ENCODE measurements at places on chromosomes 3 and 15. TPM values are rescaled to one million over a fixed set of nuclear protein-coding genes. Genes with fewer than 3 reads are reported as not detected.

GRCh38 chr15:100913961-100914360 lies 5.2 kb upstream of the LRRK1 start:
- H3K27ac ChIP-seq: no peak overlapping the region
- no peaks in the 10 kb centered on the region for H3K36me3 ChIP-seq
- peaks cover 3% of the 10 kb centered on the region for H3K4me1 ChIP-seq
- DNase-seq: no peak

DNA sequence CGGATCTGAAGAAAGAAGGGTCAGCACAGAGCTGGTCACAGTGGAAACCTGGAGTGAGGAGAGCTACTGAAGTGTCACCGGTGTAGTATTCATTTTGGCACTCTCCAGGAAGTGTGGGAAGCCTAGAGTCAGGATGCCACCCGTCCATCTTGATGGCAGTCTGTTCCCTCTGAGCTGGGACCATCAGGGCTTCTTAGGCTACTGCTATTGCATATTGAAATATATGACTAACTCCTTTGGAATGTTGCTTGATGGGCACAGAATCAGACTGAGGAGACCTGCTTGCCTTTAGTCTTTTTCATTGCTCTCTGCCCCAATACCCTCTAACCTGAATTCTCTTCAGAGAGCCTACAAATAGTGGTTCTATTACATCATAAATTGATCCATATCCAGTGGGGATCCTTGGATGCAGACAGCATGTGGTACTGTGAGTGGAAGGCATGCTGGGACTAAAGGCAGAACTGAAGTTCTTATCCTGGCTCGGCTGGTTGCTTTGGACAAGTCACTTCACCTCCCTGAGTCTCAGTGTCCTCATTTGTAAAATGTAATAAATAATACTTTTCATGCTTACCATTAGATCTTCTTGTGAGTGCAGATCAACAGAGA lies 143.5 kb downstream of the PDE8A start:
- no peak for DNase-seq
- no peaks in the 10 kb centered on the region for H3K27me3 ChIP-seq
- H3K4me3 ChIP-seq: no peak overlapping the region
- peaks cover 6% of the 10 kb centered on the region for H3K4me1 ChIP-seq

GRCh38 chr3:1600700-1601418 lies 497.8 kb upstream of the CNTN4 start:
- DNase-seq: no peak
- no peak overlapping the region for H3K27ac ChIP-seq
- H3K27me3 ChIP-seq: no peaks in the 10 kb centered on the region
- H3K4me1 ChIP-seq: peaks cover 5% of the 10 kb centered on the region

- H3K27ac ChIP-seq: no peak overlapping the region
- H3K4me3 ChIP-seq: no peak overlapping the region
- no peaks in the 10 kb centered on the region for H3K36me3 ChIP-seq
- no peaks in the 10 kb centered on the region for H3K4me1 ChIP-seq
Measured at GRCh38 chr3:51813539-51813938, 34.5 kb upstream of the IQCF6 start.

GRCh38 chr3:43389388-43390254 lies 103.3 kb downstream of the SNRK start:
- no peak overlapping the region for H3K27ac ChIP-seq
- peaks cover under 1% of the 10 kb centered on the region for H3K36me3 ChIP-seq
- peaks cover 7% of the 10 kb centered on the region for H3K4me1 ChIP-seq
- DNase-seq: no peak
- no peaks in the 10 kb centered on the region for H3K27me3 ChIP-seq
- H3K4me3 ChIP-seq: no peak overlapping the region

DNA sequence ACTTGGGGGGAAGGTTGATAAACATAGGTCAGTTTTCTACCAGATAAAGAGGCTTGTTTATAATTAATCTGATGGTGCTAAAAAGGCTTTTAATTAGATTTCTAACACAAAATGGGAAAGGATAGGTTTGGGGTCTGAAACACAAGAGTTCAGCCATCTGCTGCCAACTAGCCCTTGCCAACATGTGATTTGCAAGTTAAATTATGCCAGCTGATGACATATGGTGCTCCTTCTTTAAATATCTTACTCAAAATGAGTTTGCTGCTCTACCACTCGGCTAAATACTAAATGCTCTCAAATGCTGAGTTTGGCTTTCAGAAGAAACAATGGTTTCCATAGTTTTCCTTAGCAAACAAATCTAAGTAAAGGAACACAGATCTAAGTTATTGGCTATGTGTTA lies 557.8 kb upstream of the CCDC54 start:
- H3K27ac ChIP-seq: no peak overlapping the region
- H3K36me3 ChIP-seq: no peaks in the 10 kb centered on the region
- no peak for DNase-seq
- peaks cover 8% of the 10 kb centered on the region for H3K4me1 ChIP-seq
- H3K27me3 ChIP-seq: no peaks in the 10 kb centered on the region
- H3K4me3 ChIP-seq: no peak overlapping the region

DNA sequence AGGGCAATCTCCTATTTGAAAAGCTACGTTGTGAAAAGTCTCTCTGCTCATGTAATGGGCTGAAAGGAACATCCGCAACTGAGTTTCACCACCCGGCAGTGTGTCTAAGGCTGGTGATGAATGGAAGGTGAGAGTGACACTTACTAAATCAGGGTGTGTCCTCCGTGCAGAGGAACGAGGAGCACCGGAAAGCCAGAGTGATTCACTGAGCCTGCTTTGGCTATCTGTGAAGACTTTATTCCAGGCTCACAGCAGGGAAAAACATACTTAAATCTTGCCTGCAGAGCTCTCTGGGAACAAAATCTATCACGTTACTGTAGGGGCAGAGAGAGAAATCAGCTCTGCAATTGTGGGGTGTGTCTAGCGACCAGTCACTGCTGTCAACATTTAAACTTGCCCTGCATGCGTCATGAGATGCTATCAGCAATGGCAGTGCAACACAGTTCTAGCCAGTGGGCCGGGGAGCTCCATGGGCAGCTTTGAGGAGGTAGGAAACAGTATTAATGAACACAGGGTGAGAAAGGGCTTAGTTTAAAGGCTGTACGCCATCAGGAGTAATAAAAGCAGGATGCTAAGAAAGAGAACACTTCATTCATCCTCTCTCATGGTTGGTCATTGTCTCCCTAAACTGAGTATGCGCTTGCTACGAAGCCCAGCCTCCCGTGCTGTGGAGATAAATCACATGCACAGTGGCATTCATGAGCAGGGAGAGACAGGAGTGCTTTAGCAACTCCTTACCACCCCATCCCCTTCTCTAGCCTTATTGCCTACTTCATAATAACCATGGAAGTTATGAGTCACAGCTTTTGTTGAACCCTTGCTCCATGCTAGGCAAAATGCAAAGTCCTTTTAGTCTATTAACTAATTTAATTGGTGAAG lies 542.7 kb upstream of the ADAMTS9 start:
- H3K4me1 ChIP-seq: peaks cover 12% of the 10 kb centered on the region
- no peak overlapping the region for H3K4me3 ChIP-seq
- no peaks in the 10 kb centered on the region for H3K36me3 ChIP-seq

DNA sequence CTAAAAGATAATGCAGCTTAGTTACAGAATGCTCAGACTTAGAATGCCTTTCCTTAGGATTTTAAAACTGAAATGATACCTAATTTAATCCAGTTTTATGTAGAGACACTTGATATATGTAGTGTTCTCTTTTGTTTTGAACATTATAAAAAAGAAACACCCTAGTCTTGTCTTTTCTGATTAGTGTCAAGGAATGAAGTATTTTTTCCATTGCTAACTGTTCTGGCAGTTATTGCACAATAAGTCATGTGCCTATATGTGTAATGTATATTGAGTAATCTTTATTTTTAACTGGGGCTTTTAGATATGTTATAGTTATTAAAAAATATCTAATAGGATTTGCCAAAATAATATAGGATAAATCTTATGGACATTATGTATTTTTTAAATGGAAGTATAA lies 4.5 kb downstream of the ARL8B start:
- no peak overlapping the region for H3K4me3 ChIP-seq
- H3K27ac ChIP-seq: no peak overlapping the region
- no peaks in the 10 kb centered on the region for H3K27me3 ChIP-seq
- peaks cover 2% of the 10 kb centered on the region for H3K36me3 ChIP-seq
- no peak for DNase-seq
- H3K4me1 ChIP-seq: peaks cover 12% of the 10 kb centered on the region

- H3K4me1 ChIP-seq: peaks cover 10% of the 10 kb centered on the region
- peak; percentile 62 for DNase-seq
- peak within 1 kb of the TSS; percentile 83 for H3K27ac ChIP-seq
- H3K36me3 ChIP-seq: no peaks in the 10 kb centered on the region
- H3K4me3 ChIP-seq: peak within 1 kb of the TSS; percentile 87
Measured at GRCh38 chr15:76059320-76060117, at the start of gene TMEM266. TSS of gene TMEM266 (plus strand) at chr15:76059985. CDS start at chr15:76134264, 74,279 bp downstream.

A4GNT gene
- 3.1 TPM for total RNA-seq

Data from progenitor cell of endocrine pancreas (in vitro differentiated cells).